Kidney capillary endothelial cell (primary cell): ENCODE measurements at places on chromosomes 6 and 20.

DNA sequence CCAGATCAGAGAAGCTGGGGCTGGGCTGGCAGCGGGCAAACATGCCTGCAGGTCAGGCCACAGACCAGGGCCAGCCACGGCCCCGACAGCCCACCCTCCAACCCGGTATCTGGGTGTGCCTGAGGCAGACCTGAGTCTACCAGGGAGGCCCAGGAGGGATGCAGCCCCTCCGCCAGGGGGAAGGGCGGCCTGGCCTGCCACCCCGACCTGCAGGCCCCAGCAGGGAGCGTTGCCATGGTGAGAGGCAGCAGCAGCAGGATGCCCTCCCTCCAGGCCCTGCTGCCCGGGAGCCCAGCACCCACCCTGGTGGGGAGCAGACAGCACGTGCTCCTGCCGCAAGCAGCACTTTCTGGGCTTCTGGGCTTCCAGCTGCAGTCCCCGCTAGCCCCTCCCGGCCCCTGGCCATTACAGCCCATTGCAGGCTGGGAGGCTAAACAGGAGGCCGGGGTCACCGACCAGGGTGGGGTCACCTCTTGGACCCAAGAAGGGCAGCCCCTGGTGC lies 3.8 kb upstream of the EEF1A2 start:
- DNase-seq: no peak

GRCh38 chr20:61803915-61804751 lies 261.5 kb downstream of the TAF4 start:
- no peak for DNase-seq

DNA sequence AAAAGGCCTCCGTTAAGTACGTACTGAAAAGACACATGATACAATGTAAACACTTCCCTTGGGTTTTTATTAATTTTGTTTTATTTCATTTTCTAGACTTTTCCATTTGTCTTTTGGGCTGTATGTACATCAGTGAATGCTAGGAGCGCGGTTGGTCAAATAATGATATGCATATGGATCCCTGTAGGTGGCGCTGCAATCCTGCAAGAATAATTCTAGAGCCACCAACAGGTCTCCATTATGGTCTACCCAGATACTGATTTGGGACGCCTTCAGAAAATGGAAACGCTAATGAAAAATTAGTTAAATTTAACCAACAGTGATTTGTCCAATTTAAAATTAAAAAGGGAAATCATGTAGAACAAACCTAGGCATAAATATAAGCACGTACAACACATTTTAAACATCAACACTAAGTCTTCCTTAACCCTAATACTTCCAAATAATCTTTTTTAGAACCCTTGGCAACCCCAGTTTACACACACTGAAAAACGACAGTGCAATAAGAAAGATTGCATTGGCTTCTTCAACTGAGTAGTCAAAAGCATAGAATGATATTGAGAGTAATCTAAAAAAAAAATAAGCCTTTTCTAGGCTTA lies 433.5 kb downstream of the RFPL4B start:
- peak; percentile 82 for DNase-seq

DNA sequence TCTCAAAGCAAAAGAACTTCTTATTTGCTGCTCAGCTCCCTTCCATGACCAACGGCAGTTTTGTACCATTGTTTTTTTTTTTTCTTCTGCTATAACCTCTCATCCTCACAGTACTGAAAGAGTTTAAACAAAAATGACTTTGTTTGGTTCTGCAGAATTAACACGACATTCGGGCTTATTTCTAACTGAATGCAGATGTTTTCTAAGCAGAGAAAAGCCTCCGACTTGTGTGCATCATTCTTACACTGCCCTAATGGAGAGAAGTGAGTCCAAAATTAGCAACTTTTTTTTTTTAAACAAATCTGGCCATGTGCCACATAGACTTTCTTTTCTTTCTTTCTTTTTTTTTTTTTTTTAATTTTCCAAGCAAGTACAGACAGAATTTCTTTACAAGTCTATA lies 382.7 kb downstream of the HDGFL1 start:
- DNase-seq: no peak

- no peak for DNase-seq
These were observed 19.3 kb downstream of the RAB22A start for GRCh38 chr20:58328836-58329235.

- DNase-seq: no peak
These were observed 9.6 kb downstream of the VSX1 start for GRCh38 chr20:25072226-25072811.

DNA sequence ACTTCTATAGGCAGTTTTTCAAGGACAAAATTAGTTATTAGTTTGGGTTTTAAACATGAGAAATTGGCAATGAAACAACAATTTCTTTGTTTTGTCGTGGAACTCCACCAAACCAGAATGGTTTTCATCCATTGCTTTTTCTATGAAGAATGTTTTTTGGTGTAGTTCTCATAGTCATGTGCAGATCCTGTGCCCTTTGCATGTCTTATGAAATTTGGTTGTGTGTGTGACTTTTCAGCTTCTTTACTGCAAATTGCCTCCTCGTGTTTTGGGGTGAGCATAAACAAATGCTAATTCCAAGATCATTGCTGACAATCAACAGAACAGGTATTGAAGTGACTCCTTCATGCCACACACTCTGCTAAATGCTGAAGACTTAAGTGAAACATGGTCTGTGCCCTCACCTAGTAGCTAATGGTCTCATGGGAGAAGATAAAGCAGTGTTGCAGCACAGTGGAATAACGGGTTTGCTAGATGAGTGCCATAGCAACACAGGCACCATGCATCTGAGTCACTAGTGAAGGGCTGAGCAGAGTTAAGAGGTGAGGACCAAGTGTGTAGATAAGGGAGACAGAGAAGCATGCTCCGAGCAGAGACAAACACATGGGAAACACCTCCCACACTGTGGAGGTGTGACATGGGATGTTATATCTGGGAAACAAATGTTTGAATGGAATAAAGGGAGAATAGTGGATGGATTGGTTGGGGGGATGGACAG lies 120.0 kb downstream of the SLC16A10 start:
- no peak for DNase-seq

DNA sequence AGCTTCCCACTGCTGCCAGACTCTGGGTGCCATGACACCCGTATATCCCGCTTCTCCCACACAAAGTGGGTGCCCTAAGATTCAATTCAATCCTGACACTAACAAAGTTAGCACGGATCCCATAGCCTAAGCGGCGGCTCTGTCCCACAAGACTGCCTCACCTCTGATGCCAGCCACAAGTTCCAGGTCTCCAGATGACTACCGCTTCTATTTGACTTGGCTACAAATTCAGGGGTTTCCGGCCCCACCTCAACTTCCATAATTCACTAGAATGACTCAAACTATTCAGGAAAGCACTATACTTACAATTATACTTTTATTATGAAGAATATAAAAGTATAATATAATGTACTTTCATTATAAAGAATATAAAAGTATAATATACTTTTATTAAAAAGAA lies 24.8 kb upstream of the SLC22A23 start:
- DNase-seq: no peak

- no peak for DNase-seq
These were observed 118.8 kb downstream of the ADTRP start for GRCh38 chr6:11659757-11660156.

- DNase-seq: no peak
These were observed 120.0 kb downstream of the TMEM242 start for GRCh38 chr6:157203312-157203744.

GRCh38 chr6:51613558-51613957 lies 473.9 kb downstream of the PKHD1 start:
- no peak for DNase-seq

DNA sequence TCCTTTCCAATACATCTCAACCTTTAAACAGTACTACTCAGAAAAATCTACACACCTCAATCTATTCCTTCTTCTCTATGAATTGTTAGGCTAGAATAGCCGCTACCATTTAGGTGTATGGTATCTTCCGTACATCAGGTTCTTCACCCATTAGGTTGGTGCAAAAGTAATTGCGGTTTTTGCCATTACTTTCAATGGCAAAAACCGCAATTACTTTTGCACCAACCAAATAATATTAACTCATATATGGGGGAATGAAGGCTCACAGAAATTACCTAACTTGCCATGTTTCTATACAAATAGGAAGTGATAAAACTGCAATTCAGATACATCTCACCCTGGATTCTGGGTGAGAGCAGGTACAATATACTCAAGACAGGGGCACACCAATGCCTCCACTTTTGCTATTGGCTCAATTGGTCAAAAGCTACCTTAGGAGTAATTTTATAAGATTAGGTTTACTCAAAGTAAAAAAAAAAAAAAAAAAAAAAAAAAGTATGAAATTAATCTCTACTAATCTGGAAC lies 37.7 kb upstream of the ARHGAP18 start:
- no peak for DNase-seq

DNA sequence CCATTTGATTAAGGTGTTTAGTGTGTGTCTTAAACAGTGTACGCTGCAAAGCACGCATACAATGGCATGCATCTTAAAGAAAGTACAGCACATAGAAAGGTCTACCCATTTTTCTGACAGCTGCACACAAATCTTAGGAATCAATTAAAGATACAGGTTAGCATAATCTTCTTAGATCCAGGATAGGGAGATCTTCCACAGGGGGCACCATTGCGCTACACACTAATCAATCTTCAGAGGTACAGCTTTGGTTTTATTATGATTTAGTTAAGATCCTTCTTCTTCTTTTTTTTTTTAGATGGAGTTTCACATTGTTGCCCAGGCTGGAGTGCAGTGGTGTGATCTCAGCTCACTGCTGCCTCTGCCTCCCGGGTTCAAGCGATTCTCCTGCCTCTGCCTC lies 63.7 kb upstream of the BEND3 start:
- DNase-seq: no peak

DNA sequence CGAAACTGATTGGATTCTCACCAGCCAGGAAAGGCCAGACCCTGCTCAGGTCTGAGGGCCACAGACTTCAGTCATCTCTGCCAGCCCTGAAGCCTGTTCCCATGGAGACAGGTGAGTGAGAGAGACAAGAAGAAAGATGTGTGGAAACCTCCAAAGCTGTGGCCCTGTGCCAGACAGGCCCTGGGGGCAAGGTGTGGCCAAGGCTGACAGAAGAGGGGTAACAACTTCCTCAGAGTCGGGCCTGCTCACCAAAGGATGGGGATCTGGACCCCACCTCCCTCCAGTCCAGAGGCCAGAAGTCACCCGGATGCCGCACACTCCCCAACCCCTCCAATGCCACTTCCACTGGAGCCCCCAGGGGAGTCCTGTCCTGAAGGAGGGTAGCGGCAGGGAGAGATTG lies 73.6 kb downstream of the MDGA1 start:
- no peak for DNase-seq

DNA sequence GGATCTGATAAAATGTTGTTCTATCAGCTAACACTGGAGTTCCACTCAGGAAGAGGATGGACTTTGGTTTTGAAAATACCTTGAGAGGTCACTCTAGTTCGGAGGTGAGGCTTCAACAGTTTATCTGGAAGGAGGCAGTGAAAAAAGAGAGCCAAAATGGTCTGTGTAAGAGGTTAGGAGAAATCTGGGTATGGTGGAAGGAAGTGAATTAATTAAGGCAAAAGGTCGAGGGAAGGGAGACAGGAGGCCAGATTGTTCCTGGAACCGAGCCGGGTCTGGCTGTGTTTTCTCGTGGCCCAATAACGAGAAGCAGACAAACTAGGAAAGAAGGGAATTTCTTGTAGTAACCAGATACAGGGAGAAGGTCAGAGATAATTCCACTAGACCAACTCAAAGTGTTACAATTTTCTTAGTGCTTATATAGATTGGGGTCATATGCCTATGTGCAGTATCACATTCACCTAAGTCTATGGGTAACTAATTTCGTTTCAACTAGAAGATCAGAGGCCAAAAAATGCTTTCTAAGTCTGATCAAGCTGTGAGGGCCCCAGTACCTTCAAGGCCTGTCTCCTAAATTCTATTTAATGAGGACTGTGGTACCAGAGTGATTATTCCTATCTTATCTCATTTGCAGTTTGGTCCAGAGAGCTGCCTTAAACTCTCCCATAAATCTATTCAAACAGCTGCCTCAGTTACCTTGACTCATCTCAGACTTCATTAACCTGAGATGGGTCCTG lies 96.0 kb upstream of the SNX9 start:
- DNase-seq: no peak
